Uterus (tissue), 4 donors: ENCODE measurements at places on chromosomes 2 and 18. TPM values are rescaled to one million over a fixed set of nuclear protein-coding genes. Genes with fewer than 3 reads are reported as not detected.

The HOXD10 gene
- 34.4 TPM for total RNA-seq

The SNTG2 gene
- 3.2 TPM for total RNA-seq

The MTCL1 gene
- 25.9 TPM for total RNA-seq

GRCh38 chr2:135679125-135679524, 62.5 kb upstream of the UBXN4 start:
- no peak for DNase-seq

DNA sequence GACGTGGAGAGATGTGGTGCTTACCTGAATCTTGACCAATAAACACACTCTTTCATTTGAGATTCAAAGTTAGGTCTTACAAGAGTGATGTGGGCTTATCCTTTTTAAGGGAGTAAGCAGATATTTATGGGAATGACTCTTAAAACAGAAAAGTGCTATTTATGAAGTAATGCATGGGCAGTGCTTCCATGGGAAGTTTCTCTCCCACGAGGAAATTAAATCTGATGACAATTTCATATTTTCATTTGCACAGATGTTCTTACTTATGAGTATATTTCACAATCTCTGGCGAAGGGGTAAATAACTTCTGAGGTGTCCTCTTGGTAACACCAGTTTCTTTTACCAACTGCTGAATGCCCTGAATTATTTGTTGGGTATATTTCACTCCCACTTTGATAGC, 21.0 kb downstream of the PNPT1 start:
- no peak for DNase-seq

DNA sequence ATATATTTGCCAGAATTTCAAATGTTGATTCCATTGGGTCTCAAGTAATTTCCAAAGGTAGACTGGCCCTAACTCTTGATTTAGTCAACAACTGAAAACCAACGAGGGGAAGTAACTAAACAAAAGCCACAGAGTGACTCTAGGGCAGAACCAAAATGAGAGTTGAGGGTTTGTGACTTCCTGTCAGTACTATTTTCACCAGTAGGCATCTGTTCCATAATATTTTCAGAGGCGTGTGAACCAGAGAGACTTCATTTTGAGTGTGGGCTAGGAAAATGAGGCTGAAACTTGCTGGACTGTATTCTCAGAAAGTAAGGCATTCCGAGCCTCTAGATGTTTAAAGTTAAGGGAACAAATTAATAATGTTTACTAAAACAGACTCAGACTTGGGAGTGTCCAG, 70.6 kb downstream of the GDF7 start:
- no peak for DNase-seq
